ENCODE measurements at places on chromosomes 2 and 18. TPM values are rescaled to one million over a fixed set of nuclear protein-coding genes. Genes with fewer than 3 reads are reported as not detected.

Gene SCG2
- polyA plus RNA-seq = 30.5 TPM

Gene IL1RN
- not detected for polyA plus RNA-seq

Gene RIF1
- polyA plus RNA-seq = 22.9 TPM

Gene NEB
- polyA plus RNA-seq = 2.9 TPM

Gene OTOS
- polyA plus RNA-seq = not detected

Gene RTP5
- 1.2 TPM for polyA plus RNA-seq

Gene NCKAP5
- 2.1 TPM for polyA plus RNA-seq

Gene SERPINB12
- not detected for polyA plus RNA-seq

Gene NOL4
- 61.0 TPM for polyA plus RNA-seq

Gene CFC1
- 29.9 TPM for polyA plus RNA-seq

Gene SLC4A3
- polyA plus RNA-seq = 25.3 TPM

Gene GLI2
- 0.14 TPM for polyA plus RNA-seq

Gene MEP1B
- polyA plus RNA-seq = not detected

All from neural cell (in vitro differentiated cells).